Anterior cingulate cortex (tissue), 58 donors: ENCODE measurements at places on chromosomes 3 and 15.

DNA sequence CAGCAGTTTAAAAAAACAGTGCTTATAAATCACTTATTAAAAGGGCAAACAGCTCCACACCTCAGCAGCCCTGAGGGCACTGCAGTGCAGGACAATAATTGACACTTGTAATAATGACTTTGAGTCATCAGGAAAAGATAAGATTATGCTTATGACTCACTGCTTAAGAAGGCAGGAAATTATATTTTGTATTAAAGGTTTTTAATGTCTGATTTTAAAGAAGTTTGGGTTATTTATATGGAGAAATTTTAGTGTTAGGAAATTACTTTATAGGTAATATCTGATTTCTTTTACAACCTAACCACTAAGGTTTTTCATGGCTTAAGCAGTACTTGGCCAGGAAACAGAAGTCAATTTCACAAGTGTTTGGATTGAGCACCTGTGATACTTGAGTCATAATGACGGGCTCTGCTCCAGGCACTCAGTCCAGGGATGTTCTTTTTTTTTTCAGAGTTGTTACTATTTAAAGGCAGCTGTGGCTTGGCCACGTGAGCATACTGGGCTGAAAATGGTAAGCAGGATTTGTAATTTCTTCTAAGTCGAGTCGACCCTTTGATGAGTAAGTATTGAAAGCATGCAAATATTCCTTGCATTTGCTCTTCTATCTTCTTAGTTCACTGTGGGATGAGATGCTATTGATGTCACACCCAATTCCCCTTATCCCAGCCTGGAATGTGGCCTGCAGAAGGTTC lies 21.6 kb upstream of the SLC6A20 start:
- no peak for DNase-seq

DNA sequence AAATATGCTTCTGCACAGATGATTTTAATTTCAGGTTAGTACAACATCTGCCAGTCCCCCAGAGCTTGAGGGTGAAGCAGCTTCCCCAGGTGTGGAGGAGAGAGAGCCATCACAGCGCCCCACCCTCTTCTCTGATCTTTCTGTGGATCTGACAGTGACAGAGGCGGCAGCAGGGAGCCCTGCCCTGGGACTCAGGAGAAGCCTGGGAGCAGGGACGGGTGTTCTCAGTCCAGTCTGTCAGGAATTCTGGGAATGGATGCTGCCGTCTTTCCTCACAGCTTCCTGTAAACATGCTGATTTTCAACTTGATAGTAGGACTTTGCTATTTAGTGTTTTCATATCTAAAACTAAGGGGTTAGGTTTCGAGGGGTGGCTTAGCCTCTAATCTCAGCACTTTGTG lies 11.4 kb upstream of the RAB8B start:
- DNase-seq: no peak

GRCh38 chr3:9617056-9617455 lies 32.2 kb upstream of the MTMR14 start:
- no peak for DNase-seq

GRCh38 chr3:50201573-50202315 lies 3.3 kb upstream of the SLC38A3 start:
- no peak for DNase-seq

GRCh38 chr3:103690536-103690935 lies 1255.7 kb downstream of the ZPLD1 start:
- DNase-seq: no peak

GRCh38 chr15:23416349-23417276 lies 30.4 kb downstream of the GOLGA6L2 start:
- DNase-seq: no peak

GRCh38 chr15:76235186-76235826 lies 76.0 kb downstream of the ETFA start:
- no peak for DNase-seq

DNA sequence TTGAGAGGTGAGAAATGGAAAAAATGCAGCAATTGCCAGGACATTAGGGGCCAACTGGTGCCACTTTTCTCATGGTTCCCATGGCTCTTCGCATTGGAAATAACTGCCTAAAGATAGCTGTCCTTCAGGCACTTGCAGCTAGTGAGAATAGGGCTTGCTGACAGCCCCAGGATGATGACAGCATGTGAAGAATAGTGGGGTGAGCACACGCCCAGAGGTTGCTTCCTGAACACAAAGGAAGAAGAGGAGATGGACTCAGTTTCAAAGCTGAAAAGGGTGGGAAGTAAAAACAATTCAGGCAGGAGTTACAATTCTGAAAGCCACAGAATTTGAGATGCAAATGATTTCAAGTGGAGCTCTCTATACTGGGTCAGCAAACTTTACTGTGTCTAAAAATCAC lies 45.6 kb downstream of the TNFAIP8L3 start:
- DNase-seq: no peak

- no peak for DNase-seq
Measured at GRCh38 chr15:100614336-100614735, 11.9 kb downstream of the ASB7 start.

DNA sequence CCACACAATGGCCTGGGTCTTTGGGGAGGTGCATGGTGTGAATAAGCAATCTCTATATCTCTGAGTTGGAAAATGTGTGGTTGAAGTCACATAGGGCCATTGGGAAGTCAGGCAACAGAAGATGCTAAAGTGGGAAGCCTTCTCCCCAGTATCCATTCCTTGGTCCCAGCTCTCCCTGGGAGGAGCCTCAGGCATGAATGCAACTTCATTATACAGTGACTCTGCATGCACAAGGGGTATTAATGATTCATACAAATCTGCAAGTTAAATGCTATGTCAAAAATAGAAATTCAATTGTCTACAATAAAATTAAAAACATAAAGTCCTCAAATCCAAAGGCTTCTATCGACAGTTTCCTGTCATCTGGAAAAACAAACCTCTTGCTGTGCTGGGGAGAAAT lies 108.8 kb downstream of the RAB11A start:
- DNase-seq: no peak

- no peak for DNase-seq
Measured at GRCh38 chr3:170189398-170190256, 8.1 kb upstream of the PHC3 start.

- DNase-seq: no peak
Measured at GRCh38 chr15:45130291-45131000, 652 bp downstream of the DUOX1 start.

GRCh38 chr3:115832265-115832664 lies 209.0 kb downstream of the GAP43 start:
- DNase-seq: no peak

DNA sequence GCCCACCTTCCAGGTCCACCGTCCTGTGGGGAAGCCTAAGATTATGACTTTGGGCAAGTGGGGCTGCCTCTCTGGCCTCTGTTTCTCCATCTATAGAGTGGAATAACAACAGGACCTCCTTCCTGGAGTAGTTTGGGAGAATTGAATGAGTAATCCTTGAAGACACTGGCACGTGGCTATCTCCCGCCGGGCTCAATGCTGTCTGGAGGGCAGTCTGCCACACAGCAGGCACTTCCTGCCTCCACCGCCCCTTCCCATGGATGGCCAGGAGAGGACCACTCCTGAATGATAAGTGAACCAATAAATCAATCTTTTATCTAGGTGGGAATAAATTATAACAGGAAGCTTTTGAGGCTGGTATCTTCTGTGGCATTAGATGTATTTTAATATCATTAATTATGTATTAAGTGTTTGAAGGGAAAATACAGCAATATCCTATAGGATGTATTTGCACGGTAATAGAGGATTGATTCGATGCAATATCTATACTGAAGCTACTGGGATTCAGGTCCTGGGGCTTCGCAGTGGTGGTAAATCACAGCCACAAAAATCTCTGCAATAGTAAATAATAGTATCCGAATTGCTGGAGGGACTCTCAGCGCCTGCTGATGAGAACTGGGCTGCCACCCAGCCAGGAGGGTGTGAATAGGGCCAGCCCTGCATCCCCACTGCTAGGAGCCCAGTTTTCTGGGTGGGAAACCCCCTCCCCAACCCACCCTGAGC lies 15.9 kb downstream of the MEGF11 start:
- DNase-seq: no peak

DNA sequence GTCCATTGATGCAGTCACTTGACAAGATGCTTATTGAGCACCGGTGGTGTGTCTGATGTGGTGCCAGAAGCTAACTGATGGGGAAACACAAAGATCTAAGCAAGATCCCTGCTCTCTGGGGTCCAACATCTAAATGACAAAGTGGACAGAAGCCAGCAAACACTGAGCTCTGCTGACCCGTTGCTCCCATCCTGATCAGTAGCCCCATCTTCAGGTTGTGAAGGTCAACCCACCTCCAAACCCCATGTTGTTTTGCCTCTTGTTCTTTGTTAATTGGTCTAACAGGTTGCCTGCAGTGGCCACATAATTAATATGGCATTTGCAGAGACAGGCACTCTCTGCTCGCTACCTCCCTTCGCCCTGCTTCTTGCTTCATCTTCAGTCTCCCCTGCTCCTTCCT lies 21.5 kb upstream of the GLCE start:
- DNase-seq: no peak

- no peak for DNase-seq
Measured at GRCh38 chr3:192161661-192162060, 565.7 kb downstream of the FGF12 start.

DNA sequence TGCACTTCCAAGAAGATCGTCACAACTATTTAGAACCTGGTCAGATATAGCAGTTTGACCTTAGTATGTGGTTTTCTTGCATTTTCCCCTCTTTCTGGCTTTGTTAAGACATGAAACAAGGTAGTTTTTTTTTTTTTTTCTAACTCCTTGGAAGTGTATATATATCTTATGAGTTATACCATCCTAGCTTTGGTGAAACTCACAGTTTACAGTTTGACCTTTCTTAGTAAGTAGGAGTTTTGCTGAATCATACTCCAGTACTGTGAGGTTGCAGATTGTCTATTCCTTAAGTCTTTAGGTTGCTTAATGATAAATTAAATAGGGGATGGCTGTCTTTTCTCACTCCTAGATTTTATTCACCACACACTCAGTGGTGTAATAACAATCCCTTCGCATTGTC lies 325.0 kb downstream of the RBMS3 start:
- DNase-seq: no peak

DNA sequence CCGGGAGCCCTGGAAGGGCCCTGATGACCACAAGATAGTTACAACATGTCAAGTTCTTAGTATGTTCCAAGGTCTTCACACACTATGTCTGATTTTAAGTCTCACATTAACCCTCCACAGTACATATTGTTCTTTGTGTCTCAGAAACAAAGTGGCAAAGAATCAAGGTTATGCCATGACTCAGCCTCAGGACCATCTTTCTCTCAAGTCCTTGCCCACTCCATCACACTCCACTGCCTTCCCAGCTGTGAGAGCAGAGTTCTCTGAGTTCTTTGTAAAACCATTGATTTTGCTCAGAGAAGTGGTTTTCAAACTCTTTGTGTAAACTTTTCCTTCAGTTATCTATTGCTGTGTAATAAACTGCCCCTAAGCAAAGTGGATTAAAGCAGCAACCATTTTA lies 67.9 kb upstream of the C3orf80 start:
- DNase-seq: no peak

- no peak for DNase-seq
Measured at GRCh38 chr15:89192766-89193165, 28.6 kb downstream of the RLBP1 start.

- no peak for DNase-seq
Measured at GRCh38 chr3:8366219-8366810, 135.3 kb upstream of the LMCD1 start.

DNA sequence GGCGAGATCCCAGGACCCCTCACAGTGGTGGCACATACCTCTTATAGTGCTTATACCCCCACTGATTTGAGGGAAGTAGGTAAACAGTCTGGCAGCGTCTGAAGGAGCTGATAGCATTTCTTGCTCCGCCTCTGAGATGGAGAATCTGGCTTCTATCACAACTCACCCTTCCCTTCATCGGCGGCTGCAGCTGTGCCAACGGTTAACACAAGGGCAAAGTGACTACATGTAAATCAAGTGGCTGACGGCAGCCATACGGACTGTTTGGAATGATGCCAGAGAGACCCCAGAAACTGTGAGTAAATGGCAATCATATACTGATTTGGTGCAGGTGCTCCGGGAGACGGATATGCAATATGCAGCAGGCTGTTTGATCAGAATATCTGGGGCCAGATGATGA lies 66.8 kb upstream of the UNC13C start:
- no peak for DNase-seq

- no peak for DNase-seq
Measured at GRCh38 chr15:100596792-100597191, 5.2 kb downstream of the LINS1 start.

DNA sequence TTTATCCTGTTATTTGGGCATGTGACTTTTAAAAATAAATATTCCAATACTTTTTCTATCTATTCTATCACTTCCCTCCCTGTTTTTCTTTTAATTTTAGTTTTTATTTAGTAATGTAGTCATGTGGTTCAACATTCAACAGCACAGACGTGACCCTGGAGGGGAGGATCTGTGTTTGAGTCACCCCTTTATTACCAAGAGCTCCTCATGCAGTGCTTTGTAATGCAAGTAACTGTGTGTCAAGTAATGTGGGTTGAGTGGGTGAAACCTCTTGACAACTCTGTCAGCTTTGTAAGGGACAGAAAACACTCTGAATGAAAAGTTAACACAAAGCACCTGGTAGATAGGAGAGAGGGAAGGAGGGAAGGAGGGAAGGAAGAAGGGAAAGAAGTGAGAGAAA lies 89.7 kb upstream of the FGF12 start:
- DNase-seq: no peak

GRCh38 chr3:107797586-107797985 lies 274.8 kb downstream of the BBX start:
- no peak for DNase-seq

- no peak for DNase-seq
Measured at GRCh38 chr3:191523148-191523547, 62.2 kb downstream of the PYDC2 start.

DNA sequence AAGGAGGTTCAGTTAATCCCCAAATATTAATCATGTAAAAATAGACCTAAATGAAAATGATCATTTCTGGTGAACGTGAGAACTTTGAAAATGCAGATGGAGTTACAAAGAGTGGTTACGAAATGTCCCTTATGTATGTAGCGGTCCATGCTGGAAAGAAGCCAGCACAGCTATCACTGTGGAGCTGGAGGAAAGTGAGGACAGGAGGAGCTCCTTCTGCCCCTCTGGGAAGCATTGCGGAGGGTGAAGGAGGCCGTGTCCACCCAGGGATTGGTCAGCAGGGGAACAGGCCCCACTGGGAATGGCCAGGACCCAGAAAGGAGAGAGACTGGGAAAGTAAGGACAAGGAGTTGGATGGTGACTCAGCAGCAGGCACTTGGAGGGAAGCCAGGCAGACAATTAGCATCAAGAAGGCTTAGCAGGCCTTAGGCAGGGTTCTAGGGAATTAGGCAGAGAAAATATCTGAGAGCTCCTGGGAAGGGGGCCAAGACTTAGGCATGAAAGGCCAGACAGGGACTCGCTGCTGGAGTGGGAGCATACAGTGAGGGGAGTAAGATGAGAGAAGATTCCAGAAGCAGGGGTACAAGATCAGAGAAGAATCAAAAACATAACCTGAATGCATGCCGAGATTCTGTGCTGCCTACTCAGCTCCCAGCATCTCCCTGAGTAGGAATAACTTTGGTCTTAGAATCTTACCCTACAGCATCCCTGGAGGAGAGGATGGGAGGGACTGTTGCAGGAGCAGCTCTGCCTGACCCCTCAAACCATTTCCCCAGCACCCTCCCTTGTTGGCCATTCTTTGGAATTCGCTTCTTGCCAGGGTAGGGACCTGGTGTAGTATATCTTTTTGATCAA lies 171.0 kb upstream of the UMPS start:
- peak; percentile 78 for DNase-seq

GRCh38 chr3:88707837-88708236 lies 399.6 kb upstream of the EPHA3 start:
- no peak for DNase-seq
